ENCODE measurements at places on chromosomes 1 and 21. TPM values are rescaled to one million over a fixed set of nuclear protein-coding genes. Genes with fewer than 3 reads are reported as not detected.

THEM5 gene
- total RNA-seq: not detected

LMOD1 gene
- total RNA-seq: 0.64 TPM

SEMA4A gene
- 12.3 TPM for total RNA-seq

CELA3B gene
- total RNA-seq: not detected

CD1B gene
- not detected for total RNA-seq

CEP170 gene
- total RNA-seq: 360 TPM

Data from cerebellum (tissue), 4 donors.